Activated T-helper 1 cell treated with anti-CD3 and anti-CD28 coated beads, Interleukin-2, amount 50 U/mL, for 16 hours (primary cell): ENCODE measurements at places on chromosomes 13 and 19.

GRCh38 chr13:113146750-113147149 is 11.7 kb upstream of the PROZ start:
- DNase-seq, result no peak

DNA sequence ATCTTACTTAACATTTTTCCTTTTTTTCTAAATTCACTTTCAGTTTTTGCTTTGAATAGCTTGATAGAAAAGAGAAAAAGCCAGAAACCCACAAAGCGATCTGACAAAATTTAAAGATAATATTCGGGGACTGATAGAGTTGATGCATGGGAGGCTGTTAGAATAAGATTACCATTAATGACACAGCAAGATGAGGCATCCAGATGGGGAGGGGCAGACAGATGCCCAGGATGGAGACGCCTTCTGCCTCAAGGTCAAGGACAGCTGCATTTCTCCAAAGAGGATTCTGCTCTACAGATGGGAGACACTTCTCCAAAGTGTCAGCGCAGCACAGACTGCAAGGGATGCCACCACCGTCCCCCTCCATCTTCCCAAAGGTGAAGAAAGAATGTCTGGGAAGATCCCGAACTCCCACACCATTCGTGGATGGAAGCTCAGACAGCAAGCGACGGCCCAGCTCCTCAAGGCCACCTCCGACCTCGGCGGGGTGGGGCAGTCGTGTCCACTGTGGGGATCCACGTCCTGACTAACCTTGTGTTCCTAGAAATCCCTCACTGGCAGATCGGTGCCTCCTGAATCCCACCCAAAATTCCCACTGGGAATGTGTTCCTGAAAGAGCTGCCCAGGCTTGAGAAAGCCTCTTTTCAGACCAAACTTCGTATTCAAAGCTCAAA is 32.9 kb downstream of the NAXD start:
- no peak for DNase-seq

GRCh38 chr13:32007494-32007893 is 24.1 kb upstream of the FRY start:
- no peak for DNase-seq

DNA sequence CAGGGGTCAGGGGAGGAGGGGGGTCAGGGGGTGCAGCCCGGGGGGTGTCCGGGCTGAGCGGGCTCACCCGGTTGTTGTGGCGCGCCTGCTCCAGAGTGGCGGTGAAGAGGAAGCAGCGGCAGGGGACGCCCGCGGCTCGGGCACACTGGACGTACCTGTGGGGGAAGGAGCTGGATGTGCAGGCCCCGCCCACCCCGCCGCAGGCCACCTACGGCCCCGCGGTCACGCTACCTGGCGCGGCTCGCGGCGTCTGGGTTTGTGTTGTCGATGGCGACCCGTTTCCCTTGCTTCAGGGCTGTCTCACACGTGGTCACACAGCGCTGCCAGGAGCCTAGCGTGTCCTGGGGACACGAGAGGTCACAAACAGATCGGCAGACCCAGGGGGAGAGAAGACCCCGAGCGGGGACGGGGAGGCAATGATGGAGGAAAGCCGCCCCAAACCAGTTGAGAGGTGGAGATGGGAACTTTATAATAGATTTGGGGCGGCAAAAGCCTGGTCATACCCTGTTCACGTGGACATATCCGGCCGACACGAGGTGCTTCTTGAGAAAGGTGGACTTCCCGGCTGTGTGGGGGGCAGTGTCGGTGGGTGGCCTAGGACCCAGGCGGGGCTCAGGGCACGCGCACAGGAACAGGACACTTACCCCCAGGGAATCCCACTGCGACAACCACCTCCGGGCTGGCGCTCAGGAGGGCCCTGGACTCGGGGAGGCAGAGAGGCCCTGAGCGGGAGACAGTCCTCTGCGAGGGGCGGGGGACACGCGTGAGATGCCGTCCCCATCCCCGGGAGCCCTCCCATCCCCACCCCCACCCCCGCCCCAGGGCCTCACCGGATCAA is 5.6 kb downstream of the PNKP start:
- no peak for DNase-seq
